Mesothelial cell of epicardium (in vitro differentiated cells): ENCODE measurements at places on chromosomes 6 and 20. TPM values are rescaled to one million over a fixed set of nuclear protein-coding genes. Genes with fewer than 3 reads are reported as not detected.

GRCh38 chr20:37425103-37425625 is 79.2 kb downstream of the SRC start:
- H3K27me3 ChIP-seq, result peaks cover 32% of the 10 kb centered on the region
- H3K27ac ChIP-seq, result no peak overlapping the region
- no peak overlapping the region for H3K4me3 ChIP-seq
- DNase-seq, result no peak
- peaks cover 16% of the 10 kb centered on the region for H3K4me1 ChIP-seq

PAK5 gene
- 0.36 to 0.54 TPM (median 0.42 TPM) in 3 replicates for total RNA-seq

GPR6 gene
- total RNA-seq, result not detected in 3 replicates

SLC22A3 gene
- 1.2 to 1.3 TPM (median 1.2 TPM) in 3 replicates for total RNA-seq

LY6G6D gene
- 0.67 to 1.8 TPM (median 0.82 TPM) in 3 replicates for total RNA-seq

- DNase-seq, result no peak
- peaks cover 7% of the 10 kb centered on the region for H3K36me3 ChIP-seq
- H3K27me3 ChIP-seq, result no peaks in the 10 kb centered on the region
Measured at GRCh38 chr6:138205437-138206094, 12.7 kb downstream of the PBOV1 start.

NCOA5 gene
- total RNA-seq, result 37.1 to 41.2 TPM (median 40.2 TPM) in 3 replicates

DNA sequence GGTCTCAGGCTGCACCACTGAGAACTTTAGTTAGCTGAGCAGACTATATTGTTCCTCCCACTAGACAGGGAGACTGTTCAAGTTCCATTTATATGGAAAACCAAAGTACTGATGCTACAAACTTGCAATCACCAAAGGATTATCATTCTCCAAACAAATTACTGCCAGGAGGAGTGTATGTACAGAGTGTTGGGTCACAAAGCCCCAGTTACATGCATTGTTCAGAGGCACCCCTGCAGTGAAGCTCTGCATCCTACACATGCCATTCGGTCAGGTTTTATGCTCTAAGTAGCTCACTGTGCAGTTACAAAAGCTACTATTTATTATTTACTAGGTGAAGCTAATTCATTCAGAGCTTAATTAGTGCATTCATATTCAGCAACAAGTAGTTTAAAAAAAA is 75.8 kb downstream of the SMLR1 start:
- no peaks in the 10 kb centered on the region for H3K27me3 ChIP-seq
- DNase-seq, result no peak
- H3K36me3 ChIP-seq, result no peaks in the 10 kb centered on the region
- H3K4me3 ChIP-seq, result no peak overlapping the region
- H3K27ac ChIP-seq, result no peak overlapping the region

GRCh38 chr6:44671333-44671732 is 283.8 kb downstream of the CDC5L start:
- H3K4me1 ChIP-seq, result peaks cover 25% of the 10 kb centered on the region
- H3K27ac ChIP-seq, result no peak overlapping the region
- H3K27me3 ChIP-seq, result peaks cover 51% of the 10 kb centered on the region
- H3K36me3 ChIP-seq, result no peaks in the 10 kb centered on the region

- H3K27ac ChIP-seq, result no peak overlapping the region
- H3K4me3 ChIP-seq, result no peak overlapping the region
- no peak for DNase-seq
- no peaks in the 10 kb centered on the region for H3K36me3 ChIP-seq
- no peaks in the 10 kb centered on the region for H3K4me1 ChIP-seq
- peaks cover 8% of the 10 kb centered on the region for H3K27me3 ChIP-seq
Measured at GRCh38 chr6:109204511-109204910, 109.2 kb downstream of the CEP57L1 start.

GRCh38 chr6:150977281-150977680 is 111.8 kb downstream of the MTHFD1L start:
- peak overlapping the region; percentile 17 for H3K27ac ChIP-seq
- no peaks in the 10 kb centered on the region for H3K27me3 ChIP-seq
- no peak for DNase-seq
- peaks cover 36% of the 10 kb centered on the region for H3K4me1 ChIP-seq

MOG gene
- total RNA-seq, result 0.65 to 1.4 TPM (median 0.82 TPM) in 3 replicates

DNA sequence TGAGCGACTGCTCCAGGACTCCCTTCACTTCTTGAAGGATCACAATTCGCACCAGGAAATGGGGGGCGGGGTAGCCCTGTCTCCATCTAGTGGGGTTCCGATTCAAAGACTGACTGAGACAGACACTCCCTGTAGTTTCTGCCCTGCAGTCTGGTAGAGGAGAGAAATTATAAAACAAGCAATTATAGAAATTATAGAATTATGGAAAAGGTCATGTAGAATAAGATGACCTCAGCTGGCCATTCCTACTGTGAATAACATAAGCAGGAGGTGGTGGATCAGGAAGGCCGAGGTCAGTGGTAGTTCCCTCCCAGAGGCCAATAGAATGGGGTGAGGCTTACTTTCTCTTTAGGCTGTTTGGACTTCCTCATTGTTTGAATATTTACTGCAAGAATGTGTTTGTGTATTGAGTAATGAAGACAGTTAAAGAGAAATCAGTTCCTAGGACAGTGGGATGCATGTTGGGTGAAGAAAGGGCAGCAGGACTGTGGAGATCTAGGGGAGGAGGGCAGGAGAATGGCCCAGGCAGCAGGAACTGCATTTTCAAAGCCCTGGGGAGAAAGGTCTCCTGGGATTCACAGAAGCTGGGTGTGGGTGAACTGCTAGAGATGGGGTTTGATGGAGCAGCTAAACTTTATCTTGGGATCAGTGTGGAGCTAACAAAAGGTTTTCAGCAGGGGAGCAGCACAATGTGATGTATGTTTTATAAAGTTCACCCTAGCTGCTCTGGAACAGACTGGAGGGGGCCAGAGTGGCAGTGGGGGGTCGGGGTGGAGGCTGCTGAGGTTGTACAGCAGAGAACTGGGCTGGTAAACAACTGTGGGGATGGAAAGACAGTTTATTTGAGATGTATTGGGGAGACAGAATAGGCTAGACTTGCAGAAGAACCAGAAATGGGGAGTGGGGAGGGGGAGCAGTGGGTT is 2.1 kb downstream of the ZNF341 start:
- no peak for DNase-seq
- H3K27ac ChIP-seq, result peak overlapping the region; percentile 92
- H3K36me3 ChIP-seq, result peaks cover 19% of the 10 kb centered on the region
- H3K4me1 ChIP-seq, result peaks cover 32% of the 10 kb centered on the region
- no peaks in the 10 kb centered on the region for H3K27me3 ChIP-seq

DNA sequence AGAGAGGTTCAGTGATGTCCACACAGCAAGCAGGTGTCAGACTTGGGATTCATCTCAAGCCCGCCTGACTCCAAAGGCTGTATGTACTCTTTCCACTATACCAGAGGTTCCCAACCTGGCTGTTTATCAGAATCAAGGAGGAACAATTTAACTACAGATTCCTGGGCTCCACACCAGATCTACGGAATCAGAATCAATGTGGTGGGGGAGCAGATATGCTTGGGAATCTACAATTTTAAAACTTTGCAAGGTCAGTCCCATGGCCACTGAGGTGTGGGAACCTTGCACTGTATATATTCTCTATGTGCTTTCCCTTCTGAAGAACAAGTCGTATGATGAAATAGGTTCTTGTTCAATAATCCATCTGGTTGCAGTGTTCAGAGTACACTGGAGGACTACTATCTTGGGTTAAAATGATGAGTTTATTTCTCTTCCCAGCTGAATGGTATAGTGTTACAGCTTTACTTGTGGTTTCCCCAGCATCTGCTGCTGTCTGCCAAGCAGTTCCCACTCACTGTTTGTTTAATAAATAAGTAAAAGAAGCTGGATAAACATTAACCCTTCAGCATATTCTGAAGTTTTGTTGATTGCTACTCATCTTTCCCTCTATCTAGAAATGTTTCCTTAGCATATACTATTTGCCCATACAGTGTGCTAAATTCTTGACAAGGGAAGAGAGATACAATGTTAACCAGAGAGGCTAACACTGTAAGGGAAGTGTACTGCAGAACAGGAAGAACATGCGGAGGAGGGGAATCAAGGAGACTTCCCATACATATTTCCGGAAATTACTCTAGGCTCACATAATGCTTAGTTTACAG is 9.9 kb downstream of the TTI1 start:
- H3K4me3 ChIP-seq, result no peak overlapping the region
- H3K27ac ChIP-seq, result no peak overlapping the region
- no peak for DNase-seq
- no peaks in the 10 kb centered on the region for H3K4me1 ChIP-seq

- no peaks in the 10 kb centered on the region for H3K36me3 ChIP-seq
- peaks cover 22% of the 10 kb centered on the region for H3K4me1 ChIP-seq
- H3K27ac ChIP-seq, result no peak overlapping the region
- peaks cover 1% of the 10 kb centered on the region for H3K27me3 ChIP-seq
- H3K4me3 ChIP-seq, result no peak overlapping the region
Measured at GRCh38 chr20:61744691-61745396, 320.8 kb downstream of the TAF4 start.

GRCh38 chr6:170266061-170266825 is 24.6 kb downstream of the DLL1 start:
- H3K4me3 ChIP-seq, result no peak overlapping the region
- H3K4me1 ChIP-seq, result peaks cover 22% of the 10 kb centered on the region
- no peaks in the 10 kb centered on the region for H3K36me3 ChIP-seq
- H3K27ac ChIP-seq, result no peak overlapping the region
- DNase-seq, result no peak
- no peaks in the 10 kb centered on the region for H3K27me3 ChIP-seq

DEFB124 gene
- not detected in 3 replicates for total RNA-seq

DNA sequence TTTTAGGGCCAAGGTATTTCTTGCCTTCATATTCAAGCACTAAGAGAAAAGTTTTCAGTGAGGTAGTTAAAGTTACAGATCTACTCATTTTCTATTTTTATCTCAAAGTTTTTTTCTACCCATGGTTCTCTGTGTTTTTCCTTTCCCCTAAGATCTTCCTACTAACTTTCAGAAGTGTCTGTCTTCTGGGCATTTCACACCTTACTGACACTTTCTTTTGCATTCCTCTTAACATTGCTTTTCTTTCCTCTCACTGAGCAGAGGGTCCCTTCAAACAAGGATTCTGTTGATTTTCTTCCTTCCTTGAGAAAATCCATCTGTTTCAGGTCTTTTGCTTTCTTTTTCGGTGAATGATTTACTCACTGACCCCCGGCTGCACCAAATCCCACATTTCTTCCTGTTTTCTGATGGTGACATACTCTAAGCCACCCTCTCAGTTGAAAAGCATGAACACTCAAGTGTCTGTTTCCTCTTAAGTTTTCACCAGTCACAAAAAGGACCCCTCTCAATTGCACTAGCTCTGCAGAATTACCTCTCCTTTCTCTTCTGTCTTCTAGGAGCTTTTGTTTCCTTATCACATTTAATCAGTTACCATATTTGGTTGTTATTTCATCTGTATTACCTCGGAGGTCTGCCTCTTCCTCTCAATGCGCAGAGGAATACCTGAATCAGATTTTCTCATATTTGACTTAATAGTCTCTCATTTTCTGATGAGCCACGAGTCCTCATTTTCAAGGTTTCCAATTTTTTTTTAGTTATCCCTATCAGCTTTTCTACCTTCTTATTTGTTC is 73.5 kb upstream of the RNF217 start:
- no peak for DNase-seq
- peak overlapping the region; percentile 18 for H3K27ac ChIP-seq
- H3K4me1 ChIP-seq, result peaks cover 20% of the 10 kb centered on the region
- H3K27me3 ChIP-seq, result no peaks in the 10 kb centered on the region
- peaks cover 2% of the 10 kb centered on the region for H3K36me3 ChIP-seq

AGPAT1 gene
- total RNA-seq, result 63.2 to 69.0 TPM (median 64.6 TPM) in 3 replicates

FAM217A gene
- not detected in 3 replicates for total RNA-seq

- no peaks in the 10 kb centered on the region for H3K27me3 ChIP-seq
- no peak for DNase-seq
- H3K36me3 ChIP-seq, result no peaks in the 10 kb centered on the region
- H3K4me3 ChIP-seq, result no peak overlapping the region
- no peak overlapping the region for H3K27ac ChIP-seq
Measured at GRCh38 chr6:48996461-48997119, 466.5 kb downstream of the MMUT start.

ZC2HC1B gene
- total RNA-seq, result 0.29 TPM in 1 of 3 replicates, not detected in the others

- peaks cover 8% of the 10 kb centered on the region for H3K27me3 ChIP-seq
- no peaks in the 10 kb centered on the region for H3K36me3 ChIP-seq
- peak overlapping the region; percentile 7 for H3K27ac ChIP-seq
Measured at GRCh38 chr6:105484238-105485161, 81.6 kb upstream of the PREP start.

DNA sequence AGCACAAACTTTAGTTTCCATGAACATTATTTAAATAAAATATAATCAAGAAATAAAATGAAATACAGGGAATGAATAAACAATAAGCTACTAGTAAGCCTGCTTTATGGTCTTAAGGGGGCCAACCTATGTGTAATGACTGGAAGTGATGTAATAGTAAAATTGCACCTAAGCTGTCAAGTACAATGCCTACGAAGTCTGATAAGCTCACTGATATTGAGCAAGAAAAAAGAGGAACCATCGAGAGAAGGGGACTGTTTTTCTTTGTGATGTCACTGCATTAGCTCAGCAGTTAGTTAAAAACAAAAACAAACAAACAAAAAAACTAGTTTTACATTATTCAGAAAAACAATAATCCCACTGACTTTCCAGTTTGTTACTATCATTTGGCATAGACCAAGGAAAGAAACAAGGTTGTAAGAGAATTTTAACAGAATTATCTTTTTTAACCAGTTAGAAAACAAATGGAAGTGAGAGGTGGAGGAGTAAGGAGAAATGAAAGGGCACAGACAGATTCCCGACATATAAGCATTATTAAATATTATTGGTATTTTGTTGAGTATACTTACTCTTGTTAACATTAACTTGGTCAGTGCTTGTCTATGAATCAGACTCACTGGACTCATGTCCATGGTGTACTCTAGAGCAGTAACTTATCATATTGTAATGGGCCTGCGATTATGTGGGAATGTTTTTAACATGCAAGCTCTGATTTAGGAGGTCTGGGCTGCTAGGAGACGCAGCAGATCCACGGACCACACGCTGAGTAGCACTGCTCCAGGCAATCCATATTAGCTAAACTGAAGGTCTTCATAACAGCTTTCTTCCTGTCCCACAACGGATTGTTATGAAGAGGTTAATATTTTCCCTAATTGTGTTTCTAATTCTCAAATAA is 99.6 kb upstream of the HMGCLL1 start:
- H3K36me3 ChIP-seq, result no peaks in the 10 kb centered on the region
- peaks cover 35% of the 10 kb centered on the region for H3K27me3 ChIP-seq
- H3K4me1 ChIP-seq, result peaks cover 9% of the 10 kb centered on the region
- H3K27ac ChIP-seq, result no peak overlapping the region
- no peak for DNase-seq
- H3K4me3 ChIP-seq, result no peak overlapping the region

DNA sequence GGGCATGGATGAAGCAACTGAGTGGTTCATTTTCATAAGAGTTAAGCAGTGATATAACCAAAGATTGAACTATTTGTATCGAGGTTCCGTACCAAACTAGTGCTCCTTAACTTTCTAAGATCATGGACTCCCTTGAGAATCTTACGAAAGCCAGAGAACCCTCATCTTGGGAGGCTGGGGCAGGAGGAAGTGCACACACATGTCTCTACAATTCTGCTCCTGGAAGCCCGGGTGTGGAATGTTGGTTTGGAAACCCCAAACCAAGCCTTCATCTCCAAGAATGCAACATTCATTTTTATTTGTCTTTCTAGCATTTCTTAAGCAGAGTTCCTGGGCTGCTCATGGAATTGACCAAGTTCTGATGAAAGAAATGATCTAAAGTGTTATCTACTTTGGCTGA is 250.5 kb upstream of the PRND start:
- H3K27me3 ChIP-seq, result no peaks in the 10 kb centered on the region
- no peak overlapping the region for H3K4me3 ChIP-seq
- no peak for DNase-seq

- H3K36me3 ChIP-seq, result no peaks in the 10 kb centered on the region
- peaks cover 19% of the 10 kb centered on the region for H3K4me1 ChIP-seq
- no peak for DNase-seq
Measured at GRCh38 chr20:62019881-62020492, 45.7 kb downstream of the TAF4 start.
